ENCODE measurements at places on chromosomes 2 and 18. TPM values are rescaled to one million over a fixed set of nuclear protein-coding genes. Genes with fewer than 3 reads are reported as not detected.

DNA sequence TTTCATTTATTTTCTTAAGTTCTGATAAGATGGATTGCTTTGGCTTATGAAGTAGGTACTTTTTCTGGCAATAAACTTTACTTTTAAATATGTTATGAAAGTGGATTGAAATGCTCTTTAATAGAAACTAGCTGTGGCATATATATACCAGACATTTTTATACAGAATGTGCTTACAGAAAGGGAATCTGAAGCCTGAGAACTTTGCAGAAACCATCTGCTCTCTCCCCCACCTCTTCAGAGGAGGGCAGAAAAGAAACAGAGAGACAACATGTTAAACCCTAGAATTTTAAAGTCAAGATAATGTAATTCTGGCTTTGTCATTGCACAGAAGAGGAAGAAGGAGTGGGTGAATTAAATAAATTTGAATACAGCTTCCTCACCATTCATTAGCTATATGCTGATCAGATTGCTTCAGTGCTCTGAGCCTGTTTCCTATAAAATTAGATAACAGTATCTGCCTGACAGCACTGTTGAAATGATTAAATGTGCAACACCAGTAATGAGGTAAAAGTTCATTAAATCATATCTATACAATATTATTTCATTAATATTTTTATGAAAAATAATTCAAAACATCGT lies 247.3 kb downstream of the CNTNAP5 start:
- H3K4me3 ChIP-seq, result no peak overlapping the region
- DNase-seq, result no peak
- no peak overlapping the region for H3K27ac ChIP-seq
- no peaks in the 10 kb centered on the region for H3K27me3 ChIP-seq
- H3K4me1 ChIP-seq, result no peaks in the 10 kb centered on the region
- H3K36me3 ChIP-seq, result no peaks in the 10 kb centered on the region

Gene GMCL1
- 9.3 TPM for total RNA-seq

- H3K4me3 ChIP-seq, result no peak overlapping the region
- H3K4me1 ChIP-seq, result no peaks in the 10 kb centered on the region
- DNase-seq, result no peak
- no peaks in the 10 kb centered on the region for H3K27me3 ChIP-seq
- no peak overlapping the region for H3K27ac ChIP-seq
These were observed 93.3 kb upstream of the NT5C1B start for GRCh38 chr2:18682681-18683080.

Gene DSC1
- total RNA-seq, result not detected

Gene PARD6G
- total RNA-seq, result 1.7 TPM

Gene NT5DC4
- total RNA-seq, result not detected

Gene INHBB
- 0.98 TPM for total RNA-seq

- peak overlapping the region; percentile 82 for H3K27ac ChIP-seq
- no peaks in the 10 kb centered on the region for H3K4me1 ChIP-seq
- no peaks in the 10 kb centered on the region for H3K36me3 ChIP-seq
- H3K27me3 ChIP-seq, result no peaks in the 10 kb centered on the region
- H3K4me3 ChIP-seq, result peak overlapping the region; percentile 57
These were observed 123.9 kb upstream of the SLC1A4 start for GRCh38 chr2:64865073-64865830.

DNA sequence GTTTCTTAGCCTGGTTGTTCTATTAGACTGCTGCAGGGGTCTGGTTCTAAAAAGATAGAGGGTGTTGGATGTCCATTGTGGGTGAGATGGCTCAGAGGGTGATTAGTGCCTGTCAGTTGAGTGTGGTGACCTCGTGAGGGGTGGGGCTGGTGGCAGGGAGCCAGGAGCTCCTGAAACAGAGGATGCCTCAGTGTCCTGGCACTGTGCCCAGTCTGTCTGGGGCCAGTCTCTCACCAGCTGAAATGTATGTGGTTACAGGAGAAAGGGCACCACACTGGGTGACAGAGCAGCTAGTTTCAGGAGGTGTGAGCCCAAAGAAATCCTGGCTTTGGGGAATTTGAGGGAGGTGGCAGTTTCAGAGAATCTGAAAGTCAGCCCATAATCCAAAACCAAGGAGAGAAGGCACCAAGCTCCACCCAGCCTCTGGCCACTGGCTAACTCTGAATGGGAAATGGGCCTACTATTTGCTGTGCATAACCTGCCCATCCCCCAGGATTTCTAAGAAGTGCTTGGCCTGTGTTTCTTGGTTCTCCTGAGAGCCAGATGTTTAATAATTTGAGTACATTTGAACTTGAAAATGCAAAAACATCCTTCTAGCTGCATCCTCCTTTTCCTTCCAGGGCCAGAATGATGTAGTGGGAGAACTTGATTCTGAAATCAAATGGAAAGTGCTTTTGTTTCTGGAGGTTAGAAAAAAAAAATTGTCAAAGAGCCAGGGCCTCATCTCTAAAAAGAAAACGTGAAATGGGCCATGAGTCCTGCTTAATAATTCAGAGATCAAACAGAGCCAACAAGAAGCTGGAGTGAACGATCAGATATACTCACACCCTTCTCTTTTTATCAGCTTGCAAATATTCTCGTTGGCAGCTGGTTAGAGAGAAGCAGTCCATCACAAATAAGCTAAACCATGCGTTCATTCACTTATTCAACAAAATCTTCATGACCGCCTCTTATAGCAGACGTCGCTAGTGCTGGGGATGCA lies 92.3 kb downstream of the B3GNT2 start:
- H3K4me3 ChIP-seq, result no peak overlapping the region
- no peaks in the 10 kb centered on the region for H3K27me3 ChIP-seq
- peak; percentile 21 for DNase-seq
- peaks cover 14% of the 10 kb centered on the region for H3K4me1 ChIP-seq
- no peak overlapping the region for H3K27ac ChIP-seq
- H3K36me3 ChIP-seq, result no peaks in the 10 kb centered on the region

Gene C2orf72
- 8.0 TPM for total RNA-seq
